AG09309 (cell line): ENCODE measurements at places on chromosomes 2 and 18.

GRCh38 chr2:47334356-47335136 is 68.4 kb upstream of the MSH2 start:
- no peak for DNase-seq

GRCh38 chr18:11978956-11979355 is 2.4 kb upstream of the IMPA2 start:
- no peak for DNase-seq

DNA sequence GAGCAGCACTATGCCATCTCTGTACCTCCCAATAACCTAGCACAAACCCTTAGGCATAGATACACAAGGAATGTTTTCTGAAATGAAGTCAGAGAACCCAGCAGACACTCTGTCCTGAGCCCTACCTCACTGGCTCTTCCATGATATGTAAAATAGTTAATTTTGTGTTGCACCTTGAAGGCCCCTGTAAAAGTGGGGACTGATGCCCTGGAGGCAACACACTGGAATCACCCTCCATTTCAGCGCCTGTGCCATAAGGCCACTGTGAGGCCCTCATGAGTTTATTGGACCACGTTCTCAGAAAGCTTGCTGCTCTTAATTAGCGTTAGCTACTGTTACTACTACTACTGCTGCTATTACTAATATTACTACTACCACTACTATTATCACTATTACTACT is 670.1 kb upstream of the SOX11 start:
- DNase-seq, result no peak

DNA sequence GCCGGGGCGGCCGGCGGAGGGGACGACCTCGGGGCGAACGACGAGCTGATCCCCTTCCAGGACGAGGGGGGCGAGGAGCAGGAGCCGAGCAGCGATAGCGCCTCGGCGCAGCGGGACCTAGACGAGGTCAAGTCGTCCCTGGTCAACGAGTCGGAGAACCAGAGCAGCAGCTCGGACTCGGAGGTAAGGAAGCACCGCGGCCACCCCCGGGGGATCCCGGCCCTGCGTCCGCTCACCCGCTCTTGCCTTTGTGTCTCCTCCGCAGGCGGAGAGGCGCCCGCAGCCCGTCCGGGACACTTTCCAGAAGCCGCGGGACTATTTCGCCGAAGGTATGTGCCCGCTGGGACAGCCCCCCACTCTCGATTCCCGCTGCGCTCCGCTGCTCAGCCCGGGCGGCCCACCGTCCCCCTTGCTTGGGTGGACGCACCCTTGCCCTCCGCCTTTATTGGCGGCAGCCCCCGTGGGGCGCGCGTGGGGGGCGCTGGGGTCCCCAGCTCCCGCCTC is 611 bp downstream of the TCF7L1 start:
- DNase-seq, result no peak

DNA sequence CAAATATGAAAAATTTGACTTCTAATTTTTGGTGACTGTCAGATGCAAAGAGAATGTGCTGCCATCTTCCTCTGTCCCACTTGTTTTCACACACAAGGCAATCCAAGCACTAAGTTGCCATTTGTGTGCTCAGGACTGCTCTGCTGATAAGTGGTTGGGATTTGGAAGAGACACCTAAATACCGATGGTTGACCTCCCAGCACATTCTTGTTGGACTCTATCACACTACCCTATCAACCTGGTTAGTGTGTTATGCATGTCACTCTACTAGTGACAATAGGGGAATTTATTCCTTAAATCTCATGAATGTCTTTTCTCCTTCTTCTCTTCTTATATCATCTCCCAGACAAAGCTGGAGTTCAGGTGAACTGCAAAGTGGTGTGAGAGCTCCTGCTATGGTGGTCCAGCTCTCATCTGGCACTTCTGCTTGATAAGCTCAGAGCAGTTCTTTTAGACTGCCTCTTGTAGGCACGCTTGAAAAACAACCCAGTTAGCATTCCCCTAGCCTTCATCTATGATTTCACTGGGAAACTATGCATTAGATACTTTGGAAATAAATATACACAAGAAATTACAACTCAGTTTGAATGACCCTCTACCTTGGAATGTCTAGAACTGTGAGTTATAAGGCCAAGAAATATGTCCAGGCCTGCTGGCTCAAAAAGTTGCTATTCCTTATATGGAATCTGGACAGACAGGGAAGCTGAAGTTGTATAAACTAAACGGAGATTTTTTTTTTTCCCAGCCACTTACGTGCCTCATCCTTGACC is 404.8 kb downstream of the MEIS1 start:
- peak; percentile 97 for DNase-seq

GRCh38 chr18:30342675-30343074 is 699.9 kb downstream of the DSC3 start:
- DNase-seq, result no peak

- DNase-seq, result no peak
Observed at GRCh38 chr2:188415754-188416083, 124.0 kb downstream of the GULP1 start.

DNA sequence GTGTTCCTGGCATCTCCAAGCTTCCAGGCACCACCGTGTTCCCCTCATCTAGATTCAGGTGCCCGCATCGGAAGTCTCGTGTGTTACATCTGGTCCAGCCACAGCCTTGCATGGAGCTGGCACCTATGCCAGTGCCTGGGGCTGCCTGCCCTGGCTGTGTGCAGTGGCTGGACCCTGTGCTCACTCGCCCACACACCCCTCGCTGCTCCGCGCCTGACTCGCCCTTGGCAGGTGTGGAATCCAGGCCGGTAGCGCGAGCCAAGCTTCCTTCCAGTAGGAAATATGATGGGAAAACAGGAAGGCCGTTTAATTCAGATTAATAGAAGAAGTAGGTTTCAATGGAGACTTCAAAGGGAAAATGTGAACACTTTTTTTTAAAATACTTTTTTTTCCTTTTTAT is 78.0 kb downstream of the PTPN4 start:
- no peak for DNase-seq

GRCh38 chr18:64337673-64338072 is 188.8 kb upstream of the LINC00305 start:
- DNase-seq, result no peak

- no peak for DNase-seq
Observed at GRCh38 chr2:216711348-216711747, 16.0 kb upstream of the IGFBP5 start.

GRCh38 chr2:224551693-224552092 is 33.5 kb downstream of the CUL3 start:
- DNase-seq, result no peak

- no peak for DNase-seq
Observed at GRCh38 chr2:189137519-189137918, 42.0 kb downstream of the COL5A2 start.

- DNase-seq, result no peak
Observed at GRCh38 chr2:26674002-26674751, 18.3 kb upstream of the KCNK3 start.

DNA sequence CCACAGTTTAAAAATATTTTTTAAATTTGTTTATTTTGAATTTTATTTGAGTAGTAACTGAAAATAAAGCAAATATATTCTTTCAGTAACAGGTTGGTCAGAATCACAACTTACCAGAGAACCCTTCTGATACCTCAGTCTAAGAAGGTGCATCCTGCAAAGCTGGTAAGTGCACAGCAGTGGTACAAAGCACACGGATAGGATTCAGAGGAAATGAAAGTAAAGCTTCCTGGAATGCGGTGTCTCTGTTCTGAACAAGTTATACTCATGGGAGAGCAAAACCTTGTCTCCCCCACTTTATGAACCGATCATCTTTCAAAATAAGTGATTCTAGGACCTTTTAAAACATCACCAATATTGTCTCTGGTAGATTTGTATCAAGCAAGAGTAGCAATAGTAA is 398.3 kb downstream of the TMX3 start:
- DNase-seq, result peak; percentile 2

DNA sequence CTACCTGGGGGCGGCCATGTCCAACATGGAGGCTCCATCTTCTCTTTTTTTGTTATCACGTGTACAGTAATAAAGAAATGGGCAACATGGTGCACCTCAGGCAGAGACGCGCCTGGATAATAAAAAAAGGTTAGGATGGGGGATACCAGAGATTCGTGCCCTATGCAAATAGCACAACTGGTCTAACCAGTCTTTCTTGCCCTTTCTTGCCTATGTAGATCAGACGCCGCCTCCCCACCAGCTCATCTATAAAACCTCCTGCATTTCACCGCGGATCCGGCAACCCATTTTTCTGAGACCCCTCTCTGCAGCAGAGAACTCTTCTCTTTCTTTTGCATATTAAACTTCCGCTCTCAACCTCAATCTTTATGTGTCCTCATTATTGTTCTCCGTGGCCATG is 68.7 kb downstream of the MYL12B start:
- no peak for DNase-seq

DNA sequence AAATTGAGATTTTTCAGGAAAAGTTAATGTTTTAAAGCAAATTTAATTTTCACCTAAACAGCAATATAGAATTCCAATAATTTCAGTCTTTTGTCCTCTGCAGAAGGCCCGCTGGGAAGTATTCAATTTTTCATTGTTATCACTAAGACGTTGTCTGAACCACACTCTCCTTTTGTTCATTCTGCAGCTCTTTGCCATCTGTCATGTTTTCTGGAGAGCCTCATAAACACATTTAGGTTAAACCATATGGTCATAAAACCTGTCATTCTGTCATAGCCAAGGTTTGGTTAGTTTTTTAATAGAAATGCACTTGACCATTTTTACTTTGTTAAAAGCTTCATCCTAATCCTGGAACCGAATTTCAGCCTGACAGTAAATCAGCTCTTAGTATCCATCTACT is 54.0 kb upstream of the PGAP1 start:
- DNase-seq, result no peak

DNA sequence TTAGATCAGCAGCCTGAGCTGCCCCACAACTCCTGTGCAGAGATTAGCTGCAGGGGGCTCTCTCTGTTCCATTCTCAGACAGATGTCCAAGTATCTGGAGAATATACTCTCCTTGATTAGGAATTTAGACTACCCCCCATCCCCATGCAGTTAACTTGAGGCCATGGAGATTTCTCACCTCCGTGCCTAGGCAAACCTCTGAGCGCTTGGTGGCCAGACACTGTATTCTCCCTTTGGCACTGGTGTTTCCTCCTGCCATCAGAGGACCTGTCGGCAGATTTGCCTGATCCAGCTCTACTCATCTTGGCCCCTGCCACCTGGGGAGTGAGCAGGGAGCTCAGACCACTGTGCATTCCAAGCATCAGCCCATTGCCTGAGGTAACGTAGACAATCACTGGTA is 48.3 kb downstream of the ZNF804A start:
- DNase-seq, result no peak

- no peak for DNase-seq
Observed at GRCh38 chr2:179133016-179133415, 83.1 kb upstream of the CCDC141 start.

DNA sequence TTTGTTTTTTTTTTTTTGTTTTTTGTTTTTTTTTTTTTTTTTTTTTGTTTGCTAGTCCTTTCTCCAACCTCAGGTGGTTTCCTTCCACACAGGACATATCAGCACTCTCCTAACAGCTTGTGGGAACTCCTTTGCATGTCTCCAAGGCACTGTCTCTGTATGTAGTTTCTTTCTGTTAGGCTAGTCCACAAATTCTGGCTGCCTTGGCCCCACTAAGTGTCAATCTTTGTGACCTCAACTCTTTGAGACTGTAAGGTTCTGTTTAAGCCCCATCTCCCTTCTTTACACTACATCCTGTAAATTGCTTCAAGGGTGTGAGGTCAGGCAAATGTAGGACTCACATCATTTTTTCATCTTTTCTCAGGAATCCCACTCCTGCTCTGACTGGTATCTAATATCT is 85.1 kb downstream of the NCOA1 start:
- no peak for DNase-seq

GRCh38 chr2:120314690-120315366 is 31.1 kb upstream of the INHBB start:
- DNase-seq, result no peak

DNA sequence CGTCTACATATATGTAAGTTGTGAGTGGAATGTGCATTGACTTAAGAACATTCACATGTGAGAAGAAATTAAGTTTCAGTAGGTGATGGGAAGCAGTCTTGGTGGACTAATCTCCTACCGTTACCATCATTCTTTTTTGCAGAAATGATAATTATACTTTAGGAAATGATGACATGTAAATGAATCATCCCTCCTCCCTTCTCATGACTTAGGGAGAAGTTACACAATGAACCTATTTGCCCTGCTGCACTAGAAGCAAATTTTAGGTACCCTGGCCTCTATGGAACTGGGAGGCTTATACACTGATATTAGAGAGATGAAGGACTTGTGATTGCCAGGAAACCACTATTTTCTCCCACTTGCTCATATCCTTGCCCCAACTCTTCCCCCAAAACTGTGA is 214.2 kb downstream of the CALCRL start:
- no peak for DNase-seq

GRCh38 chr2:202178346-202178958 is 59.9 kb downstream of the SUMO1 start:
- DNase-seq, result peak; percentile 39

- peak; percentile 47 for DNase-seq
Observed at GRCh38 chr2:144780983-144781382, 261.1 kb upstream of the ZEB2 start.

- DNase-seq, result no peak
Observed at GRCh38 chr18:68694316-68694715, 20.6 kb downstream of the TMX3 start.

DNA sequence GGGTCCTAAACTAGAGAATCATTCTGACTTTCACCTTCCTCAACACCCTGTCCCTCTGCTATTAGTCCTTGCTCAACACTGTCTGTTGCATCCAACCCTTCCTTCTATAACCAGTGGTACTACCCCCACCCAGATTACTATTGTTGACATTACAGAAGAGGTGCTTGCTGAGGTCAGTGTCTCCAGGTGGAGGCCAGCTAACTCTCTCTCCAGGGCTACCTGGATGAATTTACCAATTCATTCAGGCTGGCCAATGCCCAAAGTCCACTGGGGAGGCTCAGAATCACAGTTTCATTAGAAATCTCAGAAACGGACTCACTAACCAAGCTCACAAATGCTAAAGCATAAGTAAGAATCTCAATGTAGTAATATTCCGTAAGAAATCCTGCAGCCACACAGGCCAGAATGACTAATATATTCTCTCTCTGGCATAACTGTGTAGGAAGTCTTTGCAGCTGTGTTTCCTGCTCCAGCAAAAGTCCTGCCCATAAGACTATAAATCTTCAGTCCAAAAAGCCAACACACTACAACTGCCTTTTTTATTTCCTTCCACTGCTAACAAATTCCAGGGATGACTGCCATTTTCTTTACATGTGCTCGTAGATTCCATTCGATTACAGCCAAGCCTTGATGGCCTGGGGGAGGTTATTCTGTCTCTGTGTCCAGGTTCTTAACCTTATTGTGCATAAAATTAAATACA is 10.0 kb upstream of the TTR start:
- DNase-seq, result peak; percentile 3
